ENCODE measurements at places on chromosomes 5 and 9. TPM values are rescaled to one million over a fixed set of nuclear protein-coding genes. Genes with fewer than 3 reads are reported as not detected.

DNA sequence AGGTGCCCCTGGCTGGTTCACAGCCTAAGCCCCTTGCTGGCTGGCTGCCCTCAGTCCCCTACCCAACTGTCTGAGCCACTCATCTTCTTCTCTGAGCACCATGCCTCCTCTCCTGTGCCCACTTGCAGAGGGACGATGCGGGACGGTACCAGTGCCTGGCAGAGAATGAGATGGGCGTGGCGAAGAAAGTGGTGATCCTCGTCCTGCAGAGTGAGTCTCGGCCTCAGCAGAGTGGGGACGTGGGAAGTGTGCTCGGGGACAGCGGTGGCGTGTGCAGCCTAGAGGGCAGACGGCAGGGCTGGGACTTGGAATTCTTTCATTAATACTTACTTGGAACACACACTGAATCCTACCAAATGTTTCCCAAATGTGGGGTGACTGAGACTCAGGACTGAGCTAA, 34.3 kb upstream of the ASS1 start:
- DNase-seq = no peak

DNA sequence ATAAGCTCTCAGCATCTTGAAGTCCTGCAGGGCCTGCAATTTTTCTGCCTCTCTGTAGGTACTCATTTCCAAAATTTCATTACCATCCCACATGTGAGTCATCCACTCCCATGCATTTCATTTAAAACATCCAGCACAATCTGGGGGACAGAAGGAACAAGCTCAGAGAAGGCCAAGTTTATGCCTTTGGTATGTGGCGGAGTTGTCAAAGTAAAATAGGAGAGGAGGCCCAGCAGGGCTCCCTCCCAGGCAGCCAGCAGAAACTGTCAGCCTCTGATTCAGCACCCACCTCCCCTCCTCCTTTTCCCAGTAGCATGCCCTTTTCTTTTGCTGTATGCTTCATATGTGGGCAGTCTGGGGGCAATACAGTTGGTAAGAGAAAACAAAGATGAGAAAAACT, 126.4 kb upstream of the ZNF366 start:
- no peak for DNase-seq

GRCh38 chr5:159921721-159922120, 5.4 kb downstream of the ADRA1B start:
- no peak for DNase-seq

DNA sequence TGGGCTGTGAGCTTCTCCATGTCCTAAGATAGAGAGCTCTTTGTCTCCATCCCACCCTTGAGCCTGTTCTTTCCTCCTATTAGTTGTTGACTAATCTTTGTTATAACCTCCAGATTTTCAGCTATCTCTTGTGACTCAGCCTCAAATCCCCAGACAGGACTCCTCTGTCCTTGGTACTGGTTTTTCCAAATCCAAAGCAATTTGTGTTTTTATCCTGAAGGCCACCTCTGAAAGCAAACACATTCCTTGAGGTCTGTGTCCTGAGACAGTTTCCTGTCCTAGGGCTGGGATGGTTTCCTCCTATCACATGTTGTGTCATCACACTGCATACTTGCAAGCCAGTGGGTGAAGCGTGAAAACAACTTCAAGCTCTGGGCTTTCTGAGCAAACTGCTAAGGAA, 8.5 kb downstream of the TNC start:
- DNase-seq = no peak

- no peak for DNase-seq
Observed at GRCh38 chr5:27701931-27702903, 663.8 kb upstream of the CDH9 start.

C5orf34 gene
- 3.7 TPM for total RNA-seq

PCDHGA12 gene
- total RNA-seq = 3.5 TPM

DNA sequence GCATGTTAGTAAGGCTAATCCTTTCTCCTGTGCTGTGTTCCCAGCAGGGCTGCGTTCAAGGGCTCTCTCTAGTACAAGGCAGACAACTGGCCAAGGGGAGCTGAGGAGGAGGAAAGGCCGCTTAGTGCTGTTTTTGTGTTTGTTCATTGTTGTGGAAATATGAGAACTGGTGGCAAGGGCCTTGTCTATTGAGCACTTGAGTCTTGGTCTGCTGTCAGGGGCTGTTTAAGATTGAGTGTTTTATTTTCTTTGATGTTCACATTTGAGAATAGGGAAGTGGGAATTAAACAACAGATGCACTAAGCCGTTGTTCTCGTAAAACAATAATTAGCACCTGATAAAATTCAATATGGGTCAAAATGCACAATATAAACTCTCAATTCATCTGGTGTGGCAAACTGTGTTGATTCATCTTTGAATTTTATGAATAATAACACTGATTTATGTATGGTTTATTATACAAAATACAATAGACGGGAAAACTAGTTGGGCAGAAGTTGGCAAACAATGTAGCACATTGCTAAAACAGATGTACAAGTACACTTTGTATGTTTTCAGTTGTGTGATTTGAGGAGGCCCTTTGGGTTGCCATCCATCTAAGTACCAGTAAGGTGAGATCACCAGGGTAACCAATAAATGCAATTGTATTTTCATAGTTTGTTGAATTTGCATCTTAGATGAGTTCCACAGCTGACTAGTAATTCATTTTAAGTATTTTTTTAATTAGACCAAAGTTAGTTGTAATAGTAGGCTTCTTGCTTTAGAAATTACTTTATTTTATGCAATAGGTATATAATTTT, 97.6 kb upstream of the GRHPR start:
- no peak for DNase-seq

- no peak for DNase-seq
Observed at GRCh38 chr5:15234911-15235310, 265.1 kb upstream of the FBXL7 start.

- DNase-seq = peak; percentile 59
Observed at GRCh38 chr9:93126825-93127368, 7.2 kb downstream of the NINJ1 start.

DNA sequence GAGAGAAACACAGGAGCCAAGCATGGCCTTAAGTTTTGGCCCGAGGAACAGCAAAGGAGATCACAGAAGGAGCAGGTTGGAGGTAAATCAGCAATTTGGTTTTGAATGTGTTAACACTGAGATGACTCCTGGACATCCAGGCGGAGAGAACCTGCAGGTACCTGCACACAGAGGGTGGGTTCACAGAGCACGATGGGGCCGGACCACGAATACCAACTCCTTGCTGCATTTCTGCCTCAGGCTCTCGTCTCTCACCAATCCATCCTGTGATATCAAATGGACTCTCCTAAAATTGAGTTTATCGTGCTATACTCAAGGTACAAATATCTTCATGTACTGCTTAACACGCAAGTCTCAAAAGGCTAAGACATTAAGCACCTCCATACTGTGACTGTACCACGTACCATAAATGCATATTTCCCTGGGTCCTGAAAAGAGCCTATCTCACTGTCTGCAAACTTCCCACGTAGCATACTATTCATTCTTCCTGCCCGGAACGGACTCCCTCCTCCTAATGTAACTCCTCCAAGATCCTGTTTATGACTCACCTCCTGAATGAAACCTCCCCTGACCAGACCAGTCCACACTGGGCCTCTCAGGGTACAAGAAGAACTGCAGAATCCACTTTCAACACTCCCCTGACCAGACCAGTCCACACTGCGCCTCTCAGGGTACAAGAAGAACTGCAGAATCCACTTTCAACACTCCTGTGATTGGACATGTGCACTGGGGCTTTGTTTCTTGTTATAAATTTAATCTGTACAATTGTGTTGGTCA, 380.8 kb upstream of the RFX3 start:
- DNase-seq = peak; percentile 81

- no peak for DNase-seq
Observed at GRCh38 chr9:123395689-123396511, 39.9 kb downstream of the CRB2 start.

DNA sequence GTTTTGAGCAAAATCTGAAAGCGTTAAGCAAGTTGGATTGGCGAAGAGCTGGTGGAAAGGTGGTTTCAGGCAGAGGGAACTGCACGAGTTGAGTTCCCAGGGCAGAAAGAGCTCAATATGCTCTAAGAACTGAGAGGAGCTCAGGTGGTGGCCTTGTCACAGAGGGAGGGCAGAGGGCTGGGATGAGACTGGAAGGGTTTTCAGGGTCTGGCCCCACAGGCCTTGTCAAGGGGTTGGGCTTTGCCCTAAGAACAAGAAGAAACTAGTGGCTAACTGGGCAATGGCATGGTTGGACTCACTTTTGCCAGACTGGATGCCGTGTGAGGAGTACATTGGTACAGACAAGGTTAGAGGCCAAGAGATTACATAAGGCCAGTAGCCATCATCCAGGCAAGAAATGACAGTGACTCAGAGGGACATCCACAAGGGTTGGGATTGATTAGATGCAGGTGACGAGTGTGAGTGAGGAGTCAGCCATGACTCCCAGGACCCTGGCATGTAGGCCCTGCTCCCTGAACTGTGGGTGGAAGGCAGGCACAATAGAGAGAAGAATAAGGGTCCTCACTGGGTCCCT, 75.1 kb upstream of the SMIM23 start:
- no peak for DNase-seq

DNA sequence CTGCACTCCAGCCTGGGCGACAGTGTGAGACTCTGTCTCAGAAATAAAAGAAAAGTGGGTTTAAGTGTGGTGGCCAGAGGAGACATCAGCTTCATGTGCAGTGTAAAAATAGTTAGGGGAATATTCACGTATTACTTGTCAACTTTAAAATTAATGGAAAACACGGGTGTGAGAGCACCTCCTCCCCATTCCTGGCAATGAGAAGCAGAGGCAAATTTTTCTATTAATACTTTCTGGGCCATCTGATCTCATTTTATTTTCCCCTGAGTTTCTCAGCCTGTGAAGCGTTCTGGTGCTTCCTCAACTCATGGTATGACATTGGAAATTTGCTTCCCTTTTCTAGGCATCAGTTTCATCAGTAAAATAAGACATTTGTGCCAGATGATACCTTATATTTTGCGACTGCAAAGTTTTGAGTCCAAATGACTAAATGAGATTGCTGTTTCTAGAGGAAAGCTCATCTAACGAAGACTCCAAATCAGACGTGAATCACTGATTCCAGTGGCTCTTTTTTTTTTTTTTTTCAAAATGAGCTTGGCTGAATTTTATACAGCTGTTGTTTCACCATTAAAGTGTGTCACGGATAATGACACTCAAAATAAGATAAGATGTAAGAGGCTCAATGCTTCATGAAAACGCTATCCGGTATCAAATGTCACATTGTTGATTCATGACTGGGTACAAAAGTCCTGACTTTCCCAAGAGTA, 104.6 kb downstream of the MSX2 start:
- DNase-seq = no peak

- no peak for DNase-seq
Observed at GRCh38 chr9:121645853-121646807, 5.3 kb upstream of the DAB2IP start.

- DNase-seq = no peak
Observed at GRCh38 chr5:147169901-147170300, 64.9 kb upstream of the STK32A start.

DNA sequence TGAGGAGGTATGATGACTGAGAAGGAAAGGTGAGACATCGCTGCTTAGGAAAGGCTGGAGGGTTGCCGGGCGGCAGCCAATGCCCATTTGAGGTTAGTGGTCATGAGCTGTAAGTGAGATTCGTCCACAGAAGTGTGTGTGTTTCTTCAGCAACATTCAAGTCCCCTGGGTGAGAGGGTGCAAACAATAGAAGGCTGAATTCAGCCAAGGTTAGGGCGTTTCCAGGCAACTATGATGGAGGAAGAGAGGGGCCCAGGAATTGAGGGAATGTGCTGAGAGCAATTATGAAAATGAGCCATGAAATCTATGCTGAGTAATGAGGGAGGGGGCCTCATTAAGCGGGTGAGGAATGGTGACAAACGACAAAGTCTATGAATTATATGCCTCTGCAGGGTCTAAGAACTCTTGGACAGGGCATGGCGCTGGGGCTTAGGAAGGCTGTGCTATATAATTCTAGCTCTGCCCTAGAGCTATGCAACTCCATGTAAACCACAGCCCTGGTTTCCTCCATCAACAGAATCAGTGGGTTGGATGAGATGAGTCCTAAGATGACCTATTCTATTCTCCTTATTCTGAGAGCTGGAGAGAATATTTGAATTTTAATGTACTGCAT, 96.0 kb downstream of the SLIT3 start:
- no peak for DNase-seq

GRCh38 chr5:159463590-159464321, 133.5 kb upstream of the IL12B start:
- DNase-seq = no peak

- no peak for DNase-seq
Observed at GRCh38 chr5:95761771-95762651, 30.9 kb downstream of the RHOBTB3 start.

- DNase-seq = no peak
Observed at GRCh38 chr9:86168256-86168655, 68.9 kb upstream of the GOLM1 start.

DNA sequence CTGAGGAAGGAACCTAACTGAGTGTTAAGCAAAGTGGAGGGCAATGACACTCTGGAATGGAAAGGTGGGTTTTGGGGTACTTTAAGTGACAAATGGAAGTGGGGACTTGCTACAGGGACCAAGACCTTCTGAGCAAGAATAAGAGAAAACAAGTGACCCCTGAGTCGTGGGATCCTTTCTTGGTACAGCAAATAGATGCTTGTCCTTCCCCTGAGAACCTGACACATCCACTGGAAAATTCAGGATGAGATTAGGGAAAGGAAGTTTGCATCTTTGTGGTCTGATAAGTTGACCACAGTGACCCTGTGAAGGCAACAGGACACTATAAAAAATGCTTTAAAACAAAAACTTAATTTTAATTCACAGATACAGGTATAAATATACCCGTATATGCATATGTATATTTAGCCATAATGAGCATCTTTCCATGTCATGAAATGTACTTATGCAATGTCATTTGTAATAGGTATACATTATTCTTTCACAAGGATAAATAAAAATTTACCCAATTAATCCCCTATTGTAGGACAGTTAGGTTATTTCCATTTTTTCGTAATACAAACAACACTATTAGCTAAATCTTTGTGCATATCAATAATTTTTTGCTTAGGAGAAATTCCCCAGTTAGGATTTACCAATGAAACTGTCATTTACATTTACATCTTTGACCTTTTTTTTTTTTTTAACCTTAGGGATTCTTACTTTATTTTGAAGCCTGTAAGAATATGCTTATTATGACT, 2.0 kb upstream of the IRF1 start:
- DNase-seq = no peak

GRCh38 chr9:136910901-136911245, 24.6 kb downstream of the TRAF2 start:
- no peak for DNase-seq

DNA sequence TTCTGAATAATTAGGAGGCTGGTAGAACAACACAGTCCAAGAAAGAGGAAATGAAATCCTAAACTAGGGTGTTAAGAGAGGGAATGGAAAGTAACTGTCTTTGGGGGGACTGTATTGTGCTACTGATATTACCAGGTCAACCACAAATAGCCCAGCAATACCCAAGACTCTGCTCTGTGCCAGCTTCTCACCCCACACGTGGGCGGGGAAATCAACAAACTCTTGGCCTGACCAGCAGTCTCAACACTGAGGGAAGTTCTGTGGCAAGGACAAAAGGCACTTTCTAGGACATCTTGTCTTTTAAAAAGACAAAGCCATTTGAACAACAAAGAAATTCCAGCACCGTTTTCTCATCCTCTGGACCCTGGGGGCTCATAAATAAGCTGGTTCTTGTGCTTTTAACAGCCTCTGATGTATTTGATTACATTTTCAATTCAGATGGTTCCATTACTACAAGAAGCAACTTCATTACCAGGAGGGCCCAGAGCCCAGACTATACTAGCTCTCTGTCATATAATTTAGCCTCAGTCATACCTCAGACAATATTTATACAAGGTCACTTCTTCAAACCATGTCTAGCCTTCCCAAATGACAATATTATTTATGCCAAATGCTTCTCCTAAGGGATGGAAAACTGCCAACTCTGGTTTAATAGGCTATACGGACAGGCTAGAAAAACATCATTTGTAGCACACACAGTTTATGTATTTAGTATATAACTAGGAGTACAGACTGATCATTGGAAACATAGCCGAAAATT, 297.8 kb downstream of the CWC27 start:
- no peak for DNase-seq
